ENCODE measurements at places on chromosomes 12 and 14.

DNA sequence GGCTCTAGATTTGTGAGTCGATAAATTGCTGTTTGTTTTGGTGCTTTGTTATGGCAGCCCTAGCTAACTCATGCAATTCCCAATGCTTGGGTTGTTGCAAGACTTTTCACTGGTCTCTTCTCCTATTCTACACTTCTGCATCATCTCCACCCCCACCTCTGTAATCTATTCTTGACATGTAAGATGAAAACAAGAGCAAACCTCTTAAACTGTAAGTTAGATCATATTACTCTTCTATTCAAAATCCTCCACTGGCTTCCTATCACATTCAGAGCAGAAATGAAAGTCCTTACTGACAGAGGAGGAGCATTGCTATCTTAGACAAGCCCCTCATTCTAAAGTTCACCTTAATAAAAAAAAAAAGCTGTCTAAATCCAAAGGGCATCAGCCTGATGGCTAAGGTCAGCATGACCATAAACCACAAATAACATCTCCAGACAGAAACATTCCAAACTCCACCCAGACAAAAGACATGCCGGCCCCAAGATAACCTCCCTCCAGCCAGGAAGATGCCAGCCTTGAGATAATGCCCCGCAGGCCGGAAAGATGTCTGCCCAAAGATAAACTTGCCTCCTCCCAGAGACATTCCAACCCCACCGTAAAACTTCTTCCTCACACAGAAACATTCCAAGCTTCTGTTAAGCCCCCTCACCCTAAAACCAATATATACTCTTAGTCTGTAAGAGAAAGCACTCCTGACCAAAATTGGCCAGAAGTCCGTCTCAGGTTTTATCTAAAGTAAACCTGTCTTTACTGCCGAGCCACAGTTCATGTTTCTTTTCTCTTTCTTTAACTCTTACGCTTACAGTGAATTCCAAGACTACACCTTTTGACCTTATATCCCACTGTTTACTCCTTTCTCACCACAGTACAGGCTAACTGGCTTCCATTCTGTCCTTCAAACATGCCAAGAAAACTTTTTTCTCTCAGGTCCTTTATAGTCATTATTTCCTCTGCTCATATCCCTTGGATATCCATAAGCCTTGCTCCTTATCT lies 308.9 kb downstream of the KCNH5 start:
- no peak for DNase-seq

DNA sequence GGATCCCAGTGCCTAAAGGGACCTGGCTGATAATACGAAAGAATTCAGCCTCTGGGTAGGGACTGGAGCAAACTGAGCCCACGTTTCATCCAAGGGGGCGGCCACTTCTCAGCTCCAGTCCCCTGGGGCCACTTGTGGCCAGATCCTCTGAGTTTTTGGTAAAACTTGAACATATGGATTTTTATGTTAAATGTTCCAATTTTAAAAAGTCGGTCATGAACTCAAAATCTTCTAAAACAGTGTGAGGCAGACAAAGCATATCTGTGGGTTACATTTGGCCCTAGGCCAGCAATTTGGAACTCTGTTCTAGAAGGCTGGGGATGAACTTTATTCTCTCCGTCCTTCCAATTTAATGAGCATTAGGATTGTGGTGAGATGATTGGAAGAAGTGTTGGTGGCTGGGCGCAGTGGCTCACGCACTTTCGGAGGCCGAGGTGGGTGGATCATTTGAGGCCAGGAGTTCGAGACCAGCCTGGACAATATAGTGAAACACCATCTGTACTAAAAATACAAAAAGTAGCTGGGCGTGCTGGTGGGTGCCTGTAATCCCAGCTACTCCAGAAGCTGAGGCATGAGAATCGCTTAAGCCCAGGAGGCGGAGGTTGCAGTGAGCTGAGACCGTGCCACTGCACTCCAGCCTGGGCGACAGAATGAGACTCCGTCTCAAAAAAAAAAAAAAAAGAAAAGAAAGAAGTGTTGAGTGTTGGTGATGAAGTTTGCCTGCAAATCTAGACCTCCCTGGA lies 3.0 kb upstream of the PPP1CC start:
- DNase-seq: no peak

- no peak for DNase-seq
Observed at GRCh38 chr14:71665781-71666180, 266.4 kb upstream of the RGS6 start.

DNA sequence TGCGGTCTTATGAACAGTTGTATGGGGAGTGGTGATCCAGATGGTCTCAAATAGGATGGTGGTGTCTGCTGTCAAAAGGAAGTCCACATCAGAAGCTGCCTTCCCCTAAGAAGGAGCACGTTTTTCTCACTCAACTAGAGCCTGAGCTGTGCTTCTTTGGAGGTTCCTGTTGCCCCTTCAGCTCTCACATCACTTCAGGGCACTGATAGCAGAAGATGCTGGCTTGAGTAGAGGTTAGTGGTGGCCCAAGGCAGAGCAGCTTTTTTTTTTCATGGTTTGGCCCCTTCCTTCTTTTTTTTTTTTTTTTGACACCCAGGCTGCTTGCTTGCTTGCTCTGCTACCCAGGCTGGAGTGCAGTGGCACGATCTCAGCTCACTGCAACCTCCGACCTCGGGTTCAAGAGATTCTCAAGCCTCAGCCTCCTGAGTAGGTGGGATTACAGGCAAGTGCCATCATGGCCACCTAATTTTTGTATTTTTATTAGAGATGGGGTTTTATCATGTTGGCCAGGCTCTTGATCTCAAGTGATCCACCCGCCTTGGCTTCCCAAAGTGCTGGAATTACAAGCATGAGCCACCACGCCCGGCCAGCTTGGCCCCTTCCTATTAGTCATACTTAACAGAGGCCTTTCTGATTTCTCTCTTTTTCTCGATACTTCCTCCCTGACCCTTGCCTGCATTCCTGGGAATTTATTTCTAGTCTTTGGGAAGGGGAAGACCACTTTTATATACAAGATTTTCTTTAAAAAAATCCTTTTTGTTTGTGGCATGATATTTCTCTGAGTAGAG lies 31.6 kb downstream of the KLRD1 start:
- DNase-seq: no peak

DNA sequence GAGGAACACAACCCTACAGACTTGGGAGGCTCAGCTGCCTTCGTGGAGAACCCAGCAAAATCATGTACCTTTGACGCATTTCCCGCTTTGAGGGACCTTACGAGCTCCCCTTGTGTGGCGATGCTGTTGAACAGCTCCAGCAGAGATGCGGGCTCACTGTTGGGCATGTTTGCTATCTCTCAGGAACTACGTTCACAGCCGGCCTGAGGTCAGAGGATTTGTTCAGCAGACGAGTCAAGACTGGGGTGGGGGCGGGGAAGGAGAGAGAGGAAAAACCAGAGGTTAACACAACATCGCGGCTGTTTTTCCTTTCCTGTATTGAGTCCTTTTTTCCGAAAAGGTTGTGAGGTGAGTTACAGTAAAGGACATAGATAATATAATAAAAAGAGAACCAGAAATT lies 45.9 kb downstream of the SLC25A47 start:
- no peak for DNase-seq

Measured in 8988T (cell line).